H1 (cell line): ENCODE measurements at places on chromosomes 4 and X.

DNA sequence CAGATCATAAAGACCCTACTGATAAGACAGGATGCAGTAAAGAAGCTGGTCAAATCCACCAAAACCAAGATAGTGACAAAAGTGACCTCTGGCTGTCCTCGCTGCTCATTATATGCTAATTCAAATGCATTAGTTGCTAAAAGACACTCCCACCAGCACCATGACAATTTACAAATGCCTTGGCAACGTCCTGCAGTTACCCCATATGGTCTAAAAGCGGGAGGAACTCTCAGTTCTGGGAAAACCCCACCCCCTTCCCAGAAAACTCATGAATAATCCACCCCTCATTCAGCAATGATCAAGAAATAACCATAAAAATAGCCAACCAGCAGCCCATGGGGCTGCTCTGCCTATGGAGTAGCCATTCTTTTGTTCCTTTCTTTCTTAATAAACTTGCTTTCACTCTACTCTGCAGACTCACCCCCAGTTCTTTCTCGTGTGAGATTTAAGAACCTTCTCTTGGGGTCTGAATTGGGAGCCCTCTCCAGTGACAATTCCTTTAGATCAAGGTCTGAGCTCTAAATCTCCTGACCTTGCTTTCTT is 217.1 kb upstream of the STS start:
- H3K27me3 ChIP-seq: no peaks in the 10 kb centered on the region
- no peak overlapping the region for H3K27ac ChIP-seq
- DNase-seq: no peak

GRCh38 chr4:3936184-3936583 is 170.0 kb downstream of the ADRA2C start:
- no peak overlapping the region for H3K27ac ChIP-seq
- H3K4me1 ChIP-seq: peaks cover 3% of the 10 kb centered on the region
- no peaks in the 10 kb centered on the region for H3K36me3 ChIP-seq
- H3K27me3 ChIP-seq: no peaks in the 10 kb centered on the region
- no peak for DNase-seq
- H3K4me3 ChIP-seq: no peak overlapping the region

DNA sequence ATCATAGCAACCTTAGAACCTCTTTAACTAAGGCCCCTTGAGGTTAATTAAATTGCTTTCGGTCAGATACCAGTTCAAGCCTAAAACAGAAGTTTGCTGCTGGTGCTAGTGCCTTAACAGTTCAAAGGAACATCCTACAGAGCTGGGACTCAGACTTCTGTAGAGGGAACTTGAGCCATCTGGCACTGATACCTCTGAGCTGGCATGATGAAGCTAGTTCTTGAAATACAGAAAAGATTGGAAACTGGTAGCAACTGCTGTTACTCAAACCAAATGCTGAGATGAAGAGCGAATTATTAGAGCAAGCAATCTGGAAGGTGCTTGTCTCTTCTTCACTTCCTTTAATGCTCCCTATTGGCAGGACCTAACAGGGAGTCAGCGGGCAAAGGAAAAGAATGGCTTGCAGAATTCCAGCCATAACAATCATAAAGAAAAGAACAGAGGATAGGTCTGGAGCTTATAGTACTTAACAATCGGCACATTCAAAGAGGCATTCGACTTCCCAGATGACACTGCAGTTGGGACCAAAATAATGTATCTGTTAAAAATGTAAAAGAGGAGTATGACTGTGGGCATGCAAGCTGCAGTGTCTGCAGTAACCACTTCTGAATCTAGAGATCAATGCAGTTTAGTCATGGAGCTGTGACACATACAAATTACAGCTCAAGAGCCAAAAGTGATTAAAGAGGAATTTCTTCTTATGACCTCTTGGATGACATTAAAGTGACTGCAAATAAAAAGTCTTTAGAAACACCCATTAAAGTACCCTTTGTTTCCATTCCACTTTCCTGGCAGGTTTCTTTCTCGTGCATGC is 298.9 kb downstream of the PDGFC start:
- no peaks in the 10 kb centered on the region for H3K27me3 ChIP-seq
- peaks cover 4% of the 10 kb centered on the region for H3K4me1 ChIP-seq
- no peaks in the 10 kb centered on the region for H3K36me3 ChIP-seq
- no peak overlapping the region for H3K27ac ChIP-seq
- no peak for DNase-seq

GRCh38 chrX:124940531-124940930 is 379.1 kb upstream of the TEX13C start:
- H3K4me3 ChIP-seq: no peak overlapping the region
- no peaks in the 10 kb centered on the region for H3K27me3 ChIP-seq
- H3K36me3 ChIP-seq: no peaks in the 10 kb centered on the region
- no peaks in the 10 kb centered on the region for H3K4me1 ChIP-seq
- H3K27ac ChIP-seq: no peak overlapping the region

DNA sequence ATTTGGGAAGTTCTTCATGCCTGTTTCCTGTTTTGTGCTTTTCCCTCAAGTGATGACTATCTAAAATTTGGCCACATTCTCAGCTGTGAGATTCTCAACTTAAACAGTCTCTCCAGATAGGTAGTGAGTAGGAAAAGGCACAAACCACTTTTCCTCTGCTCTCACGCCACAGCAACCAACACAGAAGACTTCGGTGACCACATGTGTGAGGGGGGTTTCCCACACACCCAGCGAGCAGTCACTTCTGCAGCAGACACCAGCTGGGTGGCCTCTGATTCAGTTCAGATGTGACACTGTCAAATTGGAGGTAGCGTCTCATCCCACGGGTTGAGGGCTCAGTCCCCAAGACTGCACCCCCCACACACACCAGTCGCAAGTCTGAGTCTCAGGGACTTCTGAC is 25.1 kb upstream of the CLDN34 start:
- peaks cover 7% of the 10 kb centered on the region; the same call in 1 of the 2 replicates for H3K36me3 ChIP-seq
- no peak overlapping the region for H3K27ac ChIP-seq
- H3K27me3 ChIP-seq: no peaks in the 10 kb centered on the region
- no peak overlapping the region for H3K4me3 ChIP-seq
- DNase-seq: no peak

DNA sequence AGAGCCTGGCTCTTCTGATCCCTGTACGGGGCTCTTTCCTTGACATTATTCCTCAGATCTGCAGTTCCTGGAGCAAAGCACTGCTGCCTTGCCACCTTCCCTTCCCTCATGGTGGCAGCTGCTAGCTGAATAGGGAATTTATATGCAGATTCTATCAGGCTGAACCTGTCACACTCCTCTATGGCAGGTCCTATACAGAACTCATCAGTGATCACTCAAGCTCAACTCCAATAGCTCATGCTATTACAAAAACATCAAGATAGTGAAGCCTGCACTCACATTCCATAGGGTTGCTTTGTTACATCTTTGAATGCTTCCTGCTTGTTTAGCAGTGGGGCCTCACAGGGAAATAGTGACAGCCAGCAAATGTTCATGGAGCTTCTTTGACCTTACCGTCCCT is 71.7 kb downstream of the SLC2A9 start:
- no peak overlapping the region for H3K27ac ChIP-seq
- H3K36me3 ChIP-seq: no peaks in the 10 kb centered on the region
- no peaks in the 10 kb centered on the region for H3K4me1 ChIP-seq
- no peak overlapping the region for H3K4me3 ChIP-seq

DNA sequence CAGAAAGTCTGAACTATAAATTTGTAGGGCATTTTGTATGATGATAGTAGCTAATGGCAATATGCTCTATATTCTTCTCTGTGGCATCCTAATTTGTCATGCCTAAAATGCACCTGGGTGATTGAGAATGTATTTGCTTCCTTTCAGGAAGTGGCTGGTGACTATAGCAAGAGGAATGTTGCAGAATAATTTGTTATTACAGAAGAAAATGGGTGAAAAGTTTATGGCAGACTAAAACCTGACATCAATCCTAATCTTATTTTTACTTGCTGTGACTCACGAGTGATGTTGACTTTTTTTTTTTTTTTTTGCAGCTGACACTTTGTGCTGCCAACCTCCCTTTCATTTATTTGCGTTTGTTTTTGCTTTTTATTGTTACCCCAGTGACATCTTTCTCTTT is 141.1 kb downstream of the MSL3 start:
- no peak overlapping the region for H3K27ac ChIP-seq
- no peak for DNase-seq
- H3K36me3 ChIP-seq: no peaks in the 10 kb centered on the region
- H3K27me3 ChIP-seq: no peaks in the 10 kb centered on the region
- H3K4me3 ChIP-seq: no peak overlapping the region

- no peak for DNase-seq
- no peaks in the 10 kb centered on the region for H3K27me3 ChIP-seq
- H3K27ac ChIP-seq: no peak overlapping the region
- H3K4me3 ChIP-seq: no peak overlapping the region
These were observed 253.3 kb upstream of the MAGEB2 start for GRCh38 chrX:29962061-29962460.

DNA sequence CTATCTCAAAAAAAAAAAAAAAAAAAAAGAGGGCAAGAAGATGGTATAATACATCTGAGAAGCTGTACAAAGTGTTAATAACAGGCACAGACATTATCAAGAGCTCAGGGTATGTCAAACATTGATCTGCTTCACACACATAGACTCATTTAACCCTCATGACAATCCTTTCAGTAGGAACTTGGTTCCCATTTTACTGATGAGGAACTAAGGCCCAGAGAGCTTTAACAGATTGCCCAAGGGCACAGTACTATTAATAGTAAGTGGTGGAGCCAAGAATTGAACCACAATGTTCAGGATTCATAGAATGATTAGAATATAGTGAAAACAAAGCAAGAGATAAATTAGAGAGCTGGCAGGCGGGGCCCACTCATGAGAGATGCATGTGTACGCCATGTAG is 154.4 kb downstream of the EFHC2 start:
- no peak overlapping the region for H3K4me3 ChIP-seq
- no peak for DNase-seq
- no peaks in the 10 kb centered on the region for H3K36me3 ChIP-seq
- H3K4me1 ChIP-seq: no peaks in the 10 kb centered on the region

DNA sequence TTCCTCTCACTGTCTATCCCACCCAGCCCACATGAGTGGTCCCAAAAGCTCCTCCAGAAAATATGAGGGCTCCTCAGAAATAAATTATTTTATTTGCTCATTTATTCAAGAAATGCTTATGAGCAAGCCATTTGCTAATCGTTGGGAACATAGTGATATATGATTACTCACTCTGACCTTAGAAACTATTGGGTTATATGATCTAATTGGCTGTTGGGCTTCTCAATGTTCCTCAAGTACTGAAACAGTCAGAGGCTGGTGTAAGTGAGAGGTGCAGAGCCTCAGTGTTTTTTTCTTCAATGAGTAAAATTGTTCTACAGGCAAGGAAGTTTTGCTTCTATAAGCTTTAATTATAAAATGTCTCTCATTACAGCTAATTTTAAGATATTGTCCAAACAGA is 893.8 kb upstream of the INTU start:
- no peak overlapping the region for H3K27ac ChIP-seq
- no peak overlapping the region for H3K4me3 ChIP-seq
- H3K36me3 ChIP-seq: no peaks in the 10 kb centered on the region
- DNase-seq: no peak
- no peaks in the 10 kb centered on the region for H3K4me1 ChIP-seq
- no peaks in the 10 kb centered on the region for H3K27me3 ChIP-seq

DNA sequence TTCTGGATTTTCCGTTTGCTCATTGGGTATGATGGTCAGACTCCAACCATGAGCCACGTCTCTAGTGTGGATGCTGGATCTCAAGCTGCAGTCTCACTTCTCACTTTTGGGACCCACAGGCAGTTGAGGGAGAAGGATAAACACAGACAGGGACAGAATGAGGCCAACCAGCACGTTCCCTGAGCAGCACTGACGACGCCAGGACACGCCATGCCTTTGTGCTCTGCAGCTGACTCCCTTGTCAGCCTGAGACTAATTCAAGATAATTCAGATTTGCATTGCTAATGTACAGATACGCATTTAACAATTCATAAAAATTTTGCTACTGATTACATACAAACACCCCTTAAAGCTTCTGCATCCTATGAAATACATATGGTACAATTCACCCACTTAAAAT is 106.5 kb downstream of the FAM193A start:
- DNase-seq: no peak
- no peaks in the 10 kb centered on the region for H3K27me3 ChIP-seq
- H3K36me3 ChIP-seq: peaks cover 14% of the 10 kb centered on the region; the same call in 1 of the 2 replicates
- no peak overlapping the region for H3K4me3 ChIP-seq

- no peak overlapping the region for H3K27ac ChIP-seq
- 0 out of 2 replicates have a peak, but pooled peaks cover 6% of the 10 kb centered on the region for H3K4me1 ChIP-seq
- no peaks in the 10 kb centered on the region for H3K36me3 ChIP-seq
These were observed 1.7 kb upstream of the GTPBP6 start for GRCh38 chrX:320126-320783.

DNA sequence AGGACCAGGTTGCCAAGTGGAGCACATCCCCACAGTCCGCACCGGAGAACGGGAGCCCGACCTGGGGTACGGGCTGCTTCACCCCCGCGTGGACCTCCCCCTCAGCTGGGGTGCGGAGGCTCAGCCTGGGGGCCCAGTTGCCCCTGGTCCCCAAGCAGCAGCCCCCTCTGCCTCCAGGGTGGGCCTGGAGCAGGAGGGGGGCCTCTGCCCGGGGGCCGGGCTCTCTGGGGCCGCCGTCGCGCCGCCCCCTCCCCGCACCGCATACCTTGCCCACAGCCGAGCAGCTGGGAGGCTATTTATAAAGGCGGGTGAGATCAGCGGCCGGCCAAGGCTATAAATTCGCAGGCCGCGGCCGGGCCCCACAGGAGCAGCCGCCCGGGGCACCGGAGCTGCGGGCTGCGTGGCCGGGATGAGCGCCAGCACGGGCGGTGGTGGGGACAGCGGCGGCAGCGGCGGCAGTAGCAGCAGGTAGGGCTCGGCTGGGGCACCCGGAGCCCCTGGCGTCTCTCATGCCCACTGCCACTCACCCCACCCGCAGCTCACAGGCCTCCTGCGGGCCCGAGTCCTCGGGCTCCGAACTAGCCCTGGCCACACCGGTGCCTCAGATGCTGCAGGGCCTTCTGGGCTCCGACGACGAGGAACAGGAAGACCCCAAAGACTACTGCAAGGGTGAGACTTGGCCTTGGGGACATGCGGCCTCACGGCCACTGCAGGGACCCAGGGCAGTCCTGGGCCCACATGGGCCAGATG is at the start of gene SRPK3:
Gene SRPK3 (plus strand): TSS at position 364 of the 750 bp plus-strand sequence. CDS start 46 bp downstream, at position 410.
- H3K4me3 ChIP-seq: no peak within 1 kb of the TSS
- DNase-seq: no peak
- no peaks in the 10 kb centered on the region for H3K4me1 ChIP-seq
- H3K36me3 ChIP-seq: no peaks in the 10 kb centered on the region
- no peak within 1 kb of the TSS for H3K27ac ChIP-seq

- DNase-seq: no peak
- H3K4me1 ChIP-seq: no peaks in the 10 kb centered on the region
- no peak overlapping the region for H3K4me3 ChIP-seq
- peaks cover 28% of the 10 kb centered on the region for H3K27me3 ChIP-seq
- no peak overlapping the region for H3K27ac ChIP-seq
These were observed 3.2 kb upstream of the ATP2B3 start for GRCh38 chrX:153514259-153514658.
